Iris pigment epithelial cell (primary cell): ENCODE measurements at places on chromosomes 7 and 10.

DNA sequence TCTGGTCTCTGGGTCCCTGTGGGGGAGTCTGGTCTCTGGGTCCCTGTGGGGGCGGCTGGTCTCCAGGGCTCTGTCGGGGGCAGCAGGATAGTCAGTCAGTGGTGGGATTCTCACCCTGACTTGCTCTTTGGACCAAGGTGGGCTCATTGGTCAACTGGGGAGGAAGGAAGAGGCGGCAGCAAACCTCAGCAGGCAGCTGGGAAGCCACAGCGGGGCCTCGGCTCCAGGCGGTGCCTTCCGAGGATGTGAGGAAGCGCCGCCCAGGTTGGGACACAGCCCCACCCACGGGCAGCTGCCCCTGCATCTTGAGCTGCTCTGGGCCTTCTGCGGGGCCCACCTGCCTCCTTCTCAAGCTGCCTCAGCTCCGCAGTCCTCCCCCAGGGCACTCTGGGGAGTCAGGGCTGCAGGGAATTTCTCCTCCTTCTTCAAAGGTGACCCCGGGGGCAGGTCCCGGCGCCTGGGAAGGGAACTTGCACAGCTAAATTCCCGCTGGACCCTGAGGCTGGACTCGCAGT, 20.4 kb upstream of the KNDC1 start:
- DNase-seq = no peak

DNA sequence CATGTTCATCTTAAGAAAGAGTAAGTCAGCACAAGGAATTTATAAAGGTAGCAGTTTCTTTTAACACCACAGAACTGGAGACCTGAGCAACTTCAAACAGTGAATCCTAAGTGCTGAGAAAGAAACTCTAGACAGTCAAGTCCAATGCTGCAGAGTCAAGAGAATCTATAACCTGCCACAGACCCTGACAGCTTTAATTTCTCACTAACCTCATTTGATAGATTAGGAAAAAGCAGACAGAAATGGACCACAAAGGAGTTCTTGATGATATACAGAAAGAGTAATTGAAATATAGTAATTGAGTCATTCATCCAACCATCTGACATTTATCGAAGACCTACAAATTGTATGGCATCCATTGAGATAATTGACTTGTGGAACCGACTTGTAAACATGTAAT, 847.0 kb downstream of the SORCS1 start:
- no peak for DNase-seq

GRCh38 chr10:35058134-35058533, 32.0 kb downstream of the CUL2 start:
- peak; percentile 96 for DNase-seq

DNA sequence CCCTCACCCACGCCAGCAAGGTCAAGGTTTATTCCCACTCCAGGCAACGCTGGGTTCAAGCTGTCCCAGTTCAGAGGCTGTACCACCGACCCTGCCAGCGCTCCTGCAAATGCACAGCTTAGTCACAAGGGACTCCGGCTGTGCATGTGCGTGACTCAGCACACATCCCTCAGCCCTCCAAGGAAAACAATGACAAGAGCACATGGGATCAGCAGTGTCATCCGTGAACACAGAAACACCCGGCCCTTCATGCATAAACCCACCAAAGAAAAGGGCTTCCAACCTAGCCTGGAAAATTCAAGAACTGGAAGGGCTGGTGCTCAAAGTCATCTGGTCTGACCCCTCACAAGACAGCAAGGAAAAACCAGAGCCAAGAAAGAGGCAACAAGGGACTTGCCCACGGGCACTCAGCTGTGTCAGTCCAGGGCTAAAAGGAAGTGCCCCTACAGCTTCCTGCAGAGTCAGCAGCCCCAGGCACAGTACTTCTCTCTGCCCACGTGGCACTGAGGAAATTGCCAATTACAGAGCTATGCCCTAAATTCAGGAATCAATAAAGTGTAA, 106.1 kb downstream of the KCNMA1 start:
- peak; percentile 81 for DNase-seq

DNA sequence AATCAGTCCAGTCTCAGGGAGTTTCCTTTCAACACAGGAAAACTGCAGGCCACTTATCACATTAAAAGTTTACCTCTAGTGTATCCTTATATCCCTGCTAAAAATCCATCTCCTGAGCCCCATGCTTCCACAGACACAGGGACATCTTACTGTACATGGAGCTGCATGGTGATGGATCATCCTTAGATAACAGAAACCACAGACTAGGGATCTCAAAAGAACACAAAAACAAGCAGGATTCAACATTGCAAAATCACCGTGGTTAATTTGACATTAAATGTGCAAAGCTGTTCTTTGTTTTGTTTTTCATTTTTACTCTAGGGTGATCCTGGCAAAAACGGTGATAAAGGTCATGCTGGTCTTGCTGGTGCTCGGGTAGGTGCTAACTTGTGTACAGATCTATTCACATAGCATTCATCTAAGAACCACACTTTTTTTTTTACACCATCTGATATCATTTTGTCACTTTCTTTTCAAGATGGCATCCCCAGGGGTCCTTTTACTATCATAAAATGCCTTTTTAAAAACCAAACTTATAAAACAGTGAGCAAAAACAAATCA, 18.1 kb downstream of the COL1A2 start:
- no peak for DNase-seq

GRCh38 chr7:127872122-127872521, 159.1 kb downstream of the LRRC4 start:
- DNase-seq = no peak

GRCh38 chr10:111081595-111081994, 4.8 kb downstream of the ADRA2A start:
- DNase-seq = no peak
